CD4-positive, alpha-beta T cell (primary cell): ENCODE measurements at places on chromosomes 7 and 10. TPM values are rescaled to one million over a fixed set of nuclear protein-coding genes. Genes with fewer than 3 reads are reported as not detected.

GRCh38 chr10:74728225-74728624 lies 98.2 kb upstream of the KAT6B start:
- no peaks in the 10 kb centered on the region for H3K27me3 ChIP-seq
- H3K27ac ChIP-seq, result no peak overlapping the region
- no peak for DNase-seq

- H3K4me3 ChIP-seq, result no peak overlapping the region
- DNase-seq, result no peak
- no peak overlapping the region for H3K27ac ChIP-seq
- H3K27me3 ChIP-seq, result no peaks in the 10 kb centered on the region
- no peaks in the 10 kb centered on the region for H3K36me3 ChIP-seq
These were observed 85.4 kb upstream of the PLXDC2 start for GRCh38 chr10:19730907-19731217.

DNA sequence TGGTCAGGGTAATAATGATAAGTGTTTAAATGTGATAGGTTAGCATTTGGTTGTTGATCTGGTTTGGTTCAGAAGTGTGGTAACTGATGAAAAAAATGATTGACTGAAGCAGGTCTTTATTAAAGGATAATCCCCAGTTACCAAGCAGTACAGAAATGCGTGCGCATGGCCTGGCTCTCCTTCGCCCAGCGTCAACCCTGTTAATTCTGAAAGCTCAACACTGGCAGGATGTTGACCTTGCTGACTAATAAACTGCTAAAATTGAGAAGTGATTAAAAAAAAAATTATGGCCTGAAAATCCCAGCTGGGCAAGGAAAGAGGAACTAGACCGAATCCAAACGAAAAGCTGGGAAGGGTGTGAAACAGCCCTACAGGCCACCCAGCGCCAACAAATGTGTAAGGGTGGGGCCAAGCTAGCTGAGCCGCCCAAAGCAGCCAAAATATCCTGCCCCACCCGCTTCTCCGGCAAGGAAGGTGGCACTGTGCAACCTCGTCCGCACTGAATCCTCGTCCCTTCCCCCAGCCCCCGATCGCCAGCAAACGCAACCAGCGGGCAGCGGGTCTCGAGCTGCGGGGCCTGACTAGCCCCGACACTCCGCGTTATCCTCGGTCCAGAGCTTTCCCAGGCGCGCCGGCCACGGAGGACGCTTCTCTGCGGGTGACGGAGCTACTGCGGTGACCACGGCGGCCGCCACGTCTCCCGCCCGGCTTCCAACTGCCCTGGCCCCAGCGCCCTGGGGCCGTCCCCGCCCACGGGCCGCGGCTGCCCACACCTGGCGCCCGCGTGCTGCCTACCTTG lies 561 bp downstream of the SHTN1 start:
- H3K36me3 ChIP-seq, result no peaks in the 10 kb centered on the region
- no peak overlapping the region for H3K27ac ChIP-seq
- peaks cover 38% of the 10 kb centered on the region for H3K27me3 ChIP-seq
- DNase-seq, result peak; percentile 48
- peak overlapping the region; percentile 53 for H3K4me3 ChIP-seq

DNA sequence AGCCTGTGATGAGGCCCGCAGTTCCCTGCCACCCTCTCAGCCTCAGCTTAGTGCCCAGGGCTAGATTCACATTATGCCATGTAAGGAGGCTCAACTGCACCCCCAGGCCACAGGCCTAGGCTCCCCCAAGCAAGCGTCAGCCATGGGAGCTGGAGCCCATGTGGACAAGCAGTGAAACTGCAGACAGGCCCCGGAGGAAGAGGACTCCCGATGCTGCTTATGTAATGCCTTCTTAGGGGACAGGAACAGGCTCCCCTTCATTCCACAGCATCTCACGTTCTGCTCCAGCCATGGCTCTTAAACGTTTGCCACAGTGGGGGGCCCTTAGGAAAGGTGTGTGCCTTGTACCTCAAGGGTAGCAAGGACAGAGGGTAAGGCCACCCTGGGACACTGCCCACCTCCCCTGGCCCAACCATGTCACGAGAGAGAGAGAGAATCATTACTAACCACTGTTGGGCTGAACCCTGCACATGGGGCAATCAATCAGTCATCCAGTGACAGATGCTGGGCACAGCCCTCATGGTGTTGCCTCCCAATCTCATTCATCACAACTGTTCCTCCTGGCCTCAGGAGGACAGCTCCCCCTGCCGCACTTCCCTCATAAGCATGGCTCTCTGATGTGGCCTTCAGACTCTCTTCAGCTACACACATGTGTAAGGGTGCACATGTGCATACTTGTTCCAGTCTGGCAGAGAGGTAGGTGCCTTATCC lies 263.0 kb downstream of the GRID1 start:
- no peak for DNase-seq
- no peaks in the 10 kb centered on the region for H3K27me3 ChIP-seq
- no peaks in the 10 kb centered on the region for H3K36me3 ChIP-seq
- no peak overlapping the region for H3K27ac ChIP-seq

The NRCAM gene
- total RNA-seq, result 3.4 TPM

The SLC26A4 gene
- total RNA-seq, result not detected

The FGFBP3 gene
- 1.5 TPM for total RNA-seq

The POLL gene
- 24.3 TPM for total RNA-seq
